ENCODE measurements at places on chromosomes 2 and 18. TPM values are rescaled to one million over a fixed set of nuclear protein-coding genes. Genes with fewer than 3 reads are reported as not detected.
A peak's percentile ranks its signal among the peaks of the same experiment; 100 is the strongest.

CXCR1 gene
- 0.18 TPM for total RNA-seq

GRCh38 chr18:25061395-25061794 lies 290.6 kb downstream of the ZNF521 start:
- H3K36me3 ChIP-seq: no peaks in the 10 kb centered on the region
- no peak overlapping the region for H3K27ac ChIP-seq
- no peak for DNase-seq
- H3K27me3 ChIP-seq: no peaks in the 10 kb centered on the region

- H3K27me3 ChIP-seq: no peaks in the 10 kb centered on the region
- H3K27ac ChIP-seq: no peak overlapping the region
- no peaks in the 10 kb centered on the region for H3K36me3 ChIP-seq
- no peak for DNase-seq
- H3K4me1 ChIP-seq: no peaks in the 10 kb centered on the region
- H3K4me3 ChIP-seq: no peak overlapping the region
Observed at GRCh38 chr2:221533299-221533698, 38.8 kb downstream of the EPHA4 start.

DNA sequence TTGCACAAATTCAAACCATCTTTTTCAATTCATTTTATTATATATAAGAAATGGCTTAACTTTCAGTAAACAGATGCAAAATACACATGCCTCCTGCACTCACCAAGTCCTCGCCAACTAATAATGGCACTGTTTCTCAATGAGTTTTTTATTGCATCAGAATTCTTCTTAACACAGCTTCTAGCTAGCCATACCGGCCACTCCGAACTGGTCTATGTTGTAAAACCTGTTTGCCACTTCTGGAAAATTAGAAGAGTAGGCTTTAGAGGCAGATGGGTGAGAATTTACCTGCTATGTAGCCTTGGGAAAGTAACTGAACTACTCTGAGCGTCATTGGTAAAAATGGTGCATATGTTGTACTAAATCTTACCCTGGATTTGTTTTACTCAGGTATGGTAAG lies 100.6 kb upstream of the LHCGR start:
- H3K4me3 ChIP-seq: no peak overlapping the region
- H3K36me3 ChIP-seq: no peaks in the 10 kb centered on the region
- no peaks in the 10 kb centered on the region for H3K27me3 ChIP-seq
- DNase-seq: no peak
- H3K4me1 ChIP-seq: no peaks in the 10 kb centered on the region
- no peak overlapping the region for H3K27ac ChIP-seq

- no peaks in the 10 kb centered on the region for H3K4me1 ChIP-seq
- no peaks in the 10 kb centered on the region for H3K36me3 ChIP-seq
- no peak overlapping the region for H3K27ac ChIP-seq
- no peak overlapping the region for H3K4me3 ChIP-seq
- DNase-seq: no peak
- H3K27me3 ChIP-seq: no peaks in the 10 kb centered on the region
Observed at GRCh38 chr2:198314559-198315153, 510.3 kb downstream of the PLCL1 start.

GCG gene
- total RNA-seq: not detected

DNA sequence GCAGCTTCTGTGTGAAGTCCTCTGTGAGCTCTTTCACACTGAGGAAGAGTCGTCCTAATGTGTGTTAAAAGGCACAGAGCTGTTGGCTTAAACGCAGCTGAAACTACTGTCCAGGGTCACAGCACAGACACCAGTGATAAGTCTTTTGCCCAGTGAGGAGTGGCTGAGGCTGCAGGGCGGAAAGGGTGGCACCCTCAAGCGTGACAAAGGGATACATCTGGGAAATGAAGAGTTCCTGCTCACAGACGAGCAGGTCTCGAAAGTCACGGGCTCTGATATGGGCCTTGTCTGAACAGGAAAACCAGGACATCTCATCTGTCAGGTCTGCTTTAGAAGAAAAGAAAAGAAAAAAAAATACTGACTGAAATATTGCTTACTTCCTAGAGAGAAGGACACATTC lies 36.5 kb downstream of the TGIF1 start:
- no peaks in the 10 kb centered on the region for H3K27me3 ChIP-seq
- H3K4me3 ChIP-seq: no peak overlapping the region
- no peak for DNase-seq

GRCh38 chr18:13186687-13187086 lies 31.9 kb upstream of the LDLRAD4 start:
- no peak overlapping the region for H3K4me3 ChIP-seq
- DNase-seq: no peak
- H3K4me1 ChIP-seq: no peaks in the 10 kb centered on the region
- H3K27ac ChIP-seq: no peak overlapping the region
- no peaks in the 10 kb centered on the region for H3K36me3 ChIP-seq

DNA sequence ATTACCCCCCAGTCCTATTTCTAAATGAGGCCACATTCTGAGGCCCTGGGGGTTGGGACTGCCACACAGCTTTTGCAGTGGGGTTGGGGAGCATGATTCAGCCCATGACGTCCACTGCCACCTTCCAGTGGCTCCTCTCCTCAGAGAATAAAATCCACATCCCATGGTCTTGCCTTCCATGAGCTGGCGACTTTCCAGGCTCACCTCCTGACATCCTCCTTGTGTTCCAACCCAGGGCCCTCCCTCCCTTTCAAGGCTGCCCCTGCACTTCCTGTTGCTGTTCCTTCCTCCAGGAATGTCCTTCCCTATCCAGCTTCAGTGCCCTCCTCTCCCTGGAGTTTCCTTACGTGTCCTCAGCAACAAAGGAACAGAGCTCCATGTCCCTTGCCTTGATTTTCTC lies 187.3 kb upstream of the ID2 start:
- H3K4me1 ChIP-seq: peaks cover 8% of the 10 kb centered on the region
- H3K27ac ChIP-seq: no peak overlapping the region
- no peaks in the 10 kb centered on the region for H3K27me3 ChIP-seq
- H3K36me3 ChIP-seq: no peaks in the 10 kb centered on the region
- no peak for DNase-seq
- no peak overlapping the region for H3K4me3 ChIP-seq

GPR39 gene
- total RNA-seq: 6.8 TPM

FAM237A gene
- total RNA-seq: not detected

IL1B gene
- total RNA-seq: not detected

GRCh38 chr2:178350051-178350450 lies 100.9 kb downstream of the PRKRA start:
- no peak overlapping the region for H3K27ac ChIP-seq
- H3K36me3 ChIP-seq: no peaks in the 10 kb centered on the region

DNA sequence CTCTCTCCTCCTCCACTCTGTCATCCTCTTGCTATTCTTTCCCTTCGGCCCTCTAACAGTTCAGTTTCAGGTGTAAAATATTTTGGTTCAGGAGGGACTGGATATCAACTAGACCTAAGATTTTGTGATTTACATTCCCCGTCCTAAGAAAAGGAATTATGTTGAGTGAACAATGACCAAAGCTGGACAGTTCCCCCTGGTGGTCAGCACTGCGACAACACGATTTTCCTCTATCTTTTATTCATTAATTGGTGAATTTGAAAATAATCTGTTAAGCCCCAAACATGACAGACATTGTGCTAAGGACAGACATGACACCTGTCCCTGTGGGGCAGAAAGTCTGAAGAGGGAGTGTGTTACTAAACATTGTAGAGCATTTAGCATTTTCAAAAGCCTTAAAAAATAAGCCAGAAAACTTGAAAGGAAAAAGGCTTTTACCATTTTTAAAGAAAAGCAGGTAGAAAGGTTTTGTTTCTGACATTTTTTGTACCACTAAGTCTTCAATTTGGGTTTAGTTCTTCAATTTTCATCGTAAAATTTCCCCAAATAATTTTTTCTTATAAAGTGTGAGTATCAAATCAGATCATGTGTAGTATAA lies 28.4 kb upstream of the GTF2A1L start:
- H3K4me1 ChIP-seq: no peaks in the 10 kb centered on the region
- H3K36me3 ChIP-seq: no peaks in the 10 kb centered on the region
- no peaks in the 10 kb centered on the region for H3K27me3 ChIP-seq
- H3K27ac ChIP-seq: peak overlapping the region; percentile 35
- no peak overlapping the region for H3K4me3 ChIP-seq
- DNase-seq: peak; percentile 54

DNA sequence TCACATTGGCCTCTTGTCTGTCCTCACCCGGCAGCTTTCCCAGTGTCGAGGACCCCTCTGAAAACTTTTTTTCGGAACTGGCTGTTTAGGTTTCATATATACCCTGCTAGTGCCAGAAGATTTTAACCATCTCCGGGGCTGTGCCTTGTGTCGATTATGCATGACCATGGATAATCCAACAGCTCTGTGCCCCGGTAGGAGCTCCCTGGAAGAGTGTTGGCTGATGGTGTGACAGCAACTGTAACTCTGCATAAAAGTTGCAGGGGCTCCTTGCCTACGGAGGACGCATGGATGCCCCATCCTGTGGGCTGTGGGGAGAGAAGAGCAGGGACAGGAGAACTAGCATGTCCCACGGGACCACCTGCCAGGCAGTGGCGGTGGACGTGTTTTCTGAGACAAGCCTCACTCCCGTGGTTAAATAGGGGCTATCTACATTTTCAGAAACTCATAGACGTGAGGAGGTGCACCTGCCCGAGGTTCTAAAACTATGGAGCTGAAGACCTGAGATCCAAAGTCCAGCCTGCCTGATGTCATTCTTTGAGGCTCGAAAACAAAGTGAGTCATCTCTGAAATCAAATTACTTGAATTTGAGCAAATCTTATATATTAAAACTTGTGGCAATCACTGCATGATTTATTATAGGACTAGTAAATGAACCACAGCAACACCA lies 437.2 kb upstream of the HS6ST1 start:
- H3K4me3 ChIP-seq: no peak overlapping the region
- no peaks in the 10 kb centered on the region for H3K4me1 ChIP-seq
- H3K36me3 ChIP-seq: no peaks in the 10 kb centered on the region
- no peak overlapping the region for H3K27ac ChIP-seq
- no peak for DNase-seq

DSG2 gene
- 3.5 TPM for total RNA-seq

GRCh38 chr18:8816816-8817215 lies 111.5 kb downstream of the MTCL1 start:
- H3K4me1 ChIP-seq: no peaks in the 10 kb centered on the region
- no peak overlapping the region for H3K4me3 ChIP-seq
- H3K27ac ChIP-seq: no peak overlapping the region
- no peaks in the 10 kb centered on the region for H3K27me3 ChIP-seq

DNA sequence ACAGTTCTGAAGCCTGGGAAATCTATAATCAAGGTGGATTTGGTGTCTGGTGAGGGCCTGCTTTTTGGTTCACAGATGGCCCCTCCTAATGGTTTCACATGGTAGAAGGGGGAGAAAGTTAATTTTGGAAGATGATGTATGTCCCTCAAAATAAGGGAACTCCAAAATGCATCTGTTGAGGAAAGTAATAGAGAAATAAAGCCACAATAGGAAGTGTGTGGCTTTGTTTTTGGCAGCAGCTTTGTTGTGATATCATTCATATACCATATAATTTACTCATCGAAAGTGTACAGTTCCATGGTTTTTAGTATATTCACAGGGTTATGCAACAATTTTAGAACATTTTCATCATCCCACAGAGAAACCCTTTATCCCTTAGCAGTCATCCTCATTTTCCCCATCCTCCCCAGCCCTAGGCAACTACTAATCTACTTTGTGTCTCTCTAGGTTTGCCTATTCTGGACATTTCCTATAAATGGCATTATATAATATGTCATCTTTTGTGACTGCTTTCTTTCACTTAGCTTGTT lies 274.0 kb upstream of the FAM98A start:
- no peaks in the 10 kb centered on the region for H3K27me3 ChIP-seq
- no peaks in the 10 kb centered on the region for H3K4me1 ChIP-seq
- no peaks in the 10 kb centered on the region for H3K36me3 ChIP-seq
- H3K4me3 ChIP-seq: no peak overlapping the region

GRCh38 chr2:50102383-50102782 lies 929.5 kb downstream of the NRXN1 start:
- H3K4me1 ChIP-seq: no peaks in the 10 kb centered on the region
- no peaks in the 10 kb centered on the region for H3K36me3 ChIP-seq
- no peak overlapping the region for H3K27ac ChIP-seq
- H3K27me3 ChIP-seq: no peaks in the 10 kb centered on the region
- DNase-seq: no peak
- H3K4me3 ChIP-seq: no peak overlapping the region

GRCh38 chr2:237242091-237242536 lies 156.4 kb downstream of the COPS8 start:
- H3K27ac ChIP-seq: no peak overlapping the region
- no peaks in the 10 kb centered on the region for H3K36me3 ChIP-seq
- H3K27me3 ChIP-seq: no peaks in the 10 kb centered on the region
- no peak for DNase-seq
- no peaks in the 10 kb centered on the region for H3K4me1 ChIP-seq

Data from uterus (tissue), 4 donors.